Naive B cell (primary cell): ENCODE measurements at places on chromosomes 7 and 10. TPM values are rescaled to one million over a fixed set of nuclear protein-coding genes. Genes with fewer than 3 reads are reported as not detected.

NODAL gene
- not detected for polyA plus RNA-seq

FKBP6 gene
- not detected for polyA plus RNA-seq

ELFN1 gene
- polyA plus RNA-seq: not detected

DYNC1I1 gene
- not detected for polyA plus RNA-seq

BAMBI gene
- polyA plus RNA-seq: 0.52 TPM

KCND2 gene
- polyA plus RNA-seq: not detected

CXCL12 gene
- not detected for polyA plus RNA-seq

RNF32 gene
- not detected for polyA plus RNA-seq

RABGEF1 gene
- 44.8 TPM for polyA plus RNA-seq

TMEM213 gene
- polyA plus RNA-seq: not detected

OR13A1 gene
- polyA plus RNA-seq: 0.16 TPM

KCNH2 gene
- 0.29 TPM for polyA plus RNA-seq

MPP7 gene
- 4.7 TPM for polyA plus RNA-seq

SMIM30 gene
- 48.6 TPM for polyA plus RNA-seq

PRKCQ gene
- 0.22 TPM for polyA plus RNA-seq

PDSS1 gene
- 6.0 TPM for polyA plus RNA-seq

CYP3A5 gene
- polyA plus RNA-seq: 0.52 TPM

SGMS1 gene
- polyA plus RNA-seq: 14.9 TPM

MBL2 gene
- not detected for polyA plus RNA-seq

FANK1 gene
- polyA plus RNA-seq: not detected
